ENCODE measurements at places on chromosomes 11 and 22. TPM values are rescaled to one million over a fixed set of nuclear protein-coding genes. Genes with fewer than 3 reads are reported as not detected.

MYRF gene
- total RNA-seq = 1.5 TPM

DERL3 gene
- 3.6 TPM for total RNA-seq

OR5D14 gene
- not detected for total RNA-seq

OR52I2 gene
- total RNA-seq = not detected

SYT13 gene
- total RNA-seq = 0.89 TPM

CDC45 gene
- 0.37 TPM for total RNA-seq

APOL3 gene
- 229 TPM for total RNA-seq

CD248 gene
- not detected for total RNA-seq

MAP4K2 gene
- total RNA-seq = 99.2 TPM

MS4A2 gene
- not detected for total RNA-seq

SMTNL1 gene
- not detected for total RNA-seq

PDE2A gene
- 4.9 TPM for total RNA-seq

CFAP300 gene
- total RNA-seq = not detected

CHRDL2 gene
- not detected for total RNA-seq

LDHA gene
- total RNA-seq = 260 TPM

SDHD gene
- 40.8 TPM for total RNA-seq

C11orf87 gene
- 0.08 TPM for total RNA-seq

KCNQ1 gene
- total RNA-seq = 25.5 TPM

ROBO4 gene
- total RNA-seq = not detected

OR8G5 gene
- total RNA-seq = not detected

AMBRA1 gene
- 47.3 TPM for total RNA-seq

MUC15 gene
- total RNA-seq = not detected

KCNJ5 gene
- not detected for total RNA-seq

OR8D4 gene
- not detected for total RNA-seq

SYCE3 gene
- total RNA-seq = not detected

FAM168A gene
- total RNA-seq = 22.2 TPM

TMPRSS13 gene
- total RNA-seq = 2.4 TPM

GRAP2 gene
- total RNA-seq = 113 TPM

B4GALNT4 gene
- 8.6 TPM for total RNA-seq

KRTAP5-2 gene
- total RNA-seq = not detected

OR5AS1 gene
- not detected for total RNA-seq

NOX4 gene
- not detected for total RNA-seq

TRIM48 gene
- not detected for total RNA-seq

KCNK7 gene
- total RNA-seq = 5.7 TPM

OR51L1 gene
- not detected for total RNA-seq

All from T-helper 17 cell (primary cell).